ENCODE measurements at places on chromosomes 1 and 21. TPM values are rescaled to one million over a fixed set of nuclear protein-coding genes. Genes with fewer than 3 reads are reported as not detected.

DNA sequence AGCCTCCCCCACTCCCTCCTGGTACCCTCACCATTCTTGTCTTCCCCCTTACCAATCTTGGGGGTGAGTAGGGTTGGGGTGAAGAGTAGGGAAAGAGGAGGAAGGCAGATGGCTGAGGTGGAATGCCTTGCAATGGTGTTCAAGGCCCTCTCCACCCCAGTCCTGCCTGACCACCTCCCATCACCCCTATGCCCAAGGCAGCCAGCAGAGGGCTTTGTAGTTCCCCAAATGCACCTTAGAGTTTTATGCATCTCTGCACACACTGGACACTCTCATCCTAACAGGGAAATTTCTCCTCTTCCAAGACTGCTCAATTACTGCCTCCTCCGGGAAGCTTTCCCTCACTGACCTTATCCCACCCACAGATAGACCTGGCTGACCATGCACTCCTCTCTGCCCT is 15.4 kb downstream of the KIF17 start:
- DNase-seq = peak; percentile 39

DNA sequence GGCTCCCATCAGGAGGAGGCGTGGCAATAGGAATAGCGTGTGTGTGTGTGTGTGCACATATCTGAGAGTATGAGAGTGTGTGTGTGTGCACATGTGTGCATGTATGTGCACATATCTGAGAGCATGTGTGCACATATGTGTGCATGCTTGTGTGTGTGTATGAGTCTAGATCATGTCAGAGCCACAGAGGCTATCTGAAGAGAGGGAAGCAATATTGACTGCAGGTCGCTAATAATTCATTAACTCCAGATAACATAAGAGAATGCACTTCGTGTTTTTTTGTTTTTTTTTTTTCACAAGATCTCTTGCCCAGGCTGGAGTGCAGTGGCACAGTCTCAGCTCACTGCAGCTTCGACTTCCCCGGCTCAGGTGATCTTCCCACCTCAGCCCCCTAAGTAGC is 4.7 kb upstream of the SLC45A1 start:
- no peak for DNase-seq

- DNase-seq = no peak
Observed at GRCh38 chr21:37392441-37392840, 25.9 kb downstream of the DYRK1A start.

DNA sequence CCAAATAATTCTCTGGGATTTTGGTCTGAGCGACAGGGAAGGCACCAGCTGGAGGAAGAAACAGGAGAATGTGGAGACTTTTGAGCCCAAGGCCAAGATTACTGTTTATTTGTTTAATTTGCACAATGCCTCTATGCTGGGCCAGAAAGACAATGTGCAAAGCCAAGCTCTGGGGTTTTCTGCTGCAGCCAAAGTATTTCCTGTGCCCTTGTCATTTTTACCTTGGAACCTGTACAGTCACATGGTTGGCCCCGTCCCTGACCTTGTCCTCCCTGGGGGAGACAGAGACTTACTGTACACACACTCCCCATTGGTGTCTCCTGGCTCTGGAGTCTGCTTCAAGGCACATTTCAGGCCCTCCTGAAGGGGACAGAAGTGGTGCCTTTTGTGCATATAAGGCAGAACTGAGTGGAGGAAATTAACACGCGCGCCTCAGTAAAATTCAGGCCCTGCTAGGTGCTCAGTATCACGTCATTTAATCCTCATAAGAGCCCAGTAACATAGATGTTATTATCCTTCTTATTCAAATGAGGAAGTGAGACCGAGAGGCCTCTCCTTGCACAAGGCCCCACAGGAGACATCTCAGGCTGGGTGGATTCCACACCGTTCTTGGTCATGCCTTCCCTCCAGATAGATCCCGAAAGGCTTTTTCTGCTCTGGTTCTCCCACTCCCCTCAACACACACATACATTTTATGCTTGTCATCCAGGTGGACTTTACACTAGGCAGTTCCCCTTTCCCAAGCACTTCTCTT is 21.1 kb downstream of the C1orf115 start:
- DNase-seq = no peak

- no peak for DNase-seq
Observed at GRCh38 chr1:221162352-221162751, 283.1 kb downstream of the HLX start.

DNA sequence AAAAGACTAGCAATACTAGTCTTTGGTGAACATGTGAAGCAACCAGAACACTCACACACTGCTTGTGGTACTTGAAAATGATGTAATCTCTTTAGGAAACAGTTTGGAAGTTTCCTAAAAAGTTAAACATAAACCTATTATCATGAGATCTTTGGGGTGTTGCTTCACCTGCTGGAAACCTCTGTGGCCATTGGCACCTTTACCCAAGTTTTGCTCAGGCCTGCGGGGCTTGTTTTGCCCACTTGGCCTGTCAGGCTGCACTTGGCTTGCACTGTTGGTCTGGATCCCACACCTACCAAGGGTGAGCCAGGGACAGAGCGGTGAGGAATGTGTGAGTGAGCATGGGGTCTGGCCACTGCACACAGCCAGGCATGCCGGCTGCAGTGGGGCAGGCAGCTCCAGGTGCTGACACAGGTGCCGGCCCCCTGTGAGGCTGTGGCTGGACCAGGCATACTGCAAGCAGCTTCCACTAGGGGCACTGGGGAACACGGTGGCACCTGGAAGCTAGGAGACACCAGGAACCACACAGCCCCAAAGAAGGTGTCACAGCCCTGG is 14.4 kb upstream of the FNBP1L start:
- no peak for DNase-seq

GRCh38 chr21:46124083-46124925 is 26.4 kb downstream of the COL6A2 start:
- no peak for DNase-seq

The ANXA9 gene
- total RNA-seq = 0.36 TPM

The S100A13 gene
- 122 TPM for total RNA-seq

The ELF3 gene
- not detected for total RNA-seq

The FGR gene
- not detected for total RNA-seq

The C1orf146 gene
- total RNA-seq = not detected

The SYPL2 gene
- under 0.01 TPM for total RNA-seq

The TMEM59 gene
- 241 TPM for total RNA-seq

The KRTAP10-7 gene
- not detected for total RNA-seq

Measured in IMR-90 (cell line).